Muscle of arm (tissue), 14 donors: ENCODE measurements at places on chromosomes 6 and 20. TPM values are rescaled to one million over a fixed set of nuclear protein-coding genes. Genes with fewer than 3 reads are reported as not detected.
A peak's percentile ranks its signal among the peaks of the same experiment; 100 is the strongest.

DNA sequence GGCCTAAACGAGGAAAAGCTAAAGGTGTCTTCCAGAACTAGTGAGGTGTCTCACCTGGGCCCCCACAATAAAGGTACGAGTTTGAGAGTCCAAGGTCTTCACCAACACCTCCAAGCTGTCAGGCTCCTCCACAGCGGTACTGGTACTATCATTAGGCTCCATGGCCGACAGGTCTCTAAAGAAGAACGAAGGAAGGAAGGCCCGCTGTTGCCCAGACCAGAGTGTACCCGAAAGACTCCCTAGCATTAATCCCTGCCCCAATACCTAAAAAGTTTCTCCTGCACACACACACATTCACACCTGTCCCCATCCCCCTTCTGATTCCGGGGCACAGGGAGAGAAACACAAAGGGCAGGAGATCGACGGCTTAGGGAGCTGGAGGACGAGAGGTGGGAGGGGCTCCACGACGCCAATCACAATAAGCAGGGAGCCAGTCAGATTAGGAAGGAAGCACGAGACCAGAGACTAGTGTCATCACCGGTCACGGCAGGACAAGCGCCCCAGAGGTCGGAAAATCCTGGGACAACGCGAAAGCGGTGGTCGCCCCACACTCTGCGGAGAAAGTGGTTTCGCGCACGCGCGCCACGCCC, 764 bp downstream of the BAG6 start:
- no peak for DNase-seq

DNA sequence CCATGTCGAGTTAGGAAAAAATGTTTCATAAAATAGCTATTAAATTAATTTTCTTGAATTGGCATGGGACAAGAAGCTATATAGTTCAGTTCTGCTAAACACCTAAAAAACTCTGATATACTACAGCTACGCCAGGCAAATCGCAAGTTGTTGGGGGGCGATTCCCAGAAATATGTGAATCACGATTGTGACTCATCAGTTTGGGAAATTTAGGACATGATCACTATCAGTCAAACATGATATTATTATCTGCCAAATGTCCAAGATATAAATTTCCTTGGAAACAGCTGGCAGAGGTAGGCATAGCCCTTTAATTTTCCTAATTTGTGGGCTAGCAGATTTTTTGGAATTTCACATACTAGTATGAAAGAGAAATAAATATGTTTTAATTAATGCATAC, 123.6 kb downstream of the ATXN1 start:
- no peak for DNase-seq

DNA sequence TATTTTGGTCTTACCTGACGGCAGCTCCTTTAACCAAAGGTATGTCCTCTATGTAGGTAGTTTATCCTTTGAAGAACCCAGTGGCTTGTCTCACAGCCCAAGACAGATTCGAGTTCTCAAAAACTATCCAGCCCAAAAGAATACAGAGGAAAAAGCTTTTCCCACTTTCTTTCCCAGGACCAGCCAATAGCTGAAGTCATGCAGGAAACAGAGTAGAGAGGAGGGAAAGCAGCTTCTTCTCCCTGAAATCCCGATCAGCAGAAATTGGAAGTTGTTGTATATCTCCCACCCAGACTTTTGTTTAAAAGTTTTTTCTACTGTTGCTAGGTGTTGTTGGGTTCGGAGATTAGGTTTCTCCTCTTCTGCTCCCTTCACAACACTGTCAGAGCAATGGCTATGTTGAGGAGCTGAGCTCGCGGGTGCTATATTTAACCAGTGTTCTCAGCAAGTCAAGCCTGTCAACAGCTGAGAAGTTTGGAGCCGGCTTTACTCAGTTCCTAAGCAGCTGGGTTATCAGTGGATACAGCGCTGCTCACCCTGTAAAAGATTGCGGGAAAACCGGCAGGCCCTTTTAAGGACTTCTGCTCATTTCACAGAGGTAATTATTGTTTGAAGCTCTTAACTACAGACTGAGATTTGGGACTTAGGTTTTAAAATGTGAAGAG, at the start of gene FILIP1:
TSS of gene FILIP1 (minus strand) at position 401 of the 665 bp plus-strand sequence. CDS start 78,828 bp downstream, outside the sequence.
- DNase-seq: peak; percentile 87

GRCh38 chr6:147508866-147509608, 547 bp downstream of the SAMD5 start:
- no peak for DNase-seq

- no peak for DNase-seq
Measured at GRCh38 chr20:56689852-56690485, 60.9 kb downstream of the TFAP2C start.

- DNase-seq: no peak
Measured at GRCh38 chr6:11196511-11197174, 35.8 kb downstream of the NEDD9 start.

DNA sequence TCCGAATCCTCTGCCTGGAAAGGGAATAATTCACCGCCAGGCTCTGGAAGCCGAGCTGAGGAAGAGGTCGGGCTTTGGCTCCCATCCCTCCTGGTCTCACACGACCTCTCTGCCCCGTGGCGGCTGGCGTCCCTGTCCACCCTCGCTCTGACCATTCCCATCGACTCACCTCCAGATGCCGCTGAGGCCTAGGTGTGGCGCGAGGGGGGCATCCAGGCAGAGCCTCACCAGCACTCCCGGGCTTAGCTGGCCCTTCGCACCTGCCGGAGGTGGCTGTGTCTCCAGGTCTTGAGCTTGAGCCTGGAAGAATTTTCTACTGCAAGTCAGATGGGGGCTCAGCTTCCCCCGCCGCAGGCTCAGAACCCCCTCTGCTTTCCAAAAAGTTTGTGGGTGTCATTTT, 28.5 kb upstream of the SMOC2 start:
- no peak for DNase-seq

GRCh38 chr20:1300083-1300840, 28.7 kb downstream of the SDCBP2 start:
- no peak for DNase-seq

DNA sequence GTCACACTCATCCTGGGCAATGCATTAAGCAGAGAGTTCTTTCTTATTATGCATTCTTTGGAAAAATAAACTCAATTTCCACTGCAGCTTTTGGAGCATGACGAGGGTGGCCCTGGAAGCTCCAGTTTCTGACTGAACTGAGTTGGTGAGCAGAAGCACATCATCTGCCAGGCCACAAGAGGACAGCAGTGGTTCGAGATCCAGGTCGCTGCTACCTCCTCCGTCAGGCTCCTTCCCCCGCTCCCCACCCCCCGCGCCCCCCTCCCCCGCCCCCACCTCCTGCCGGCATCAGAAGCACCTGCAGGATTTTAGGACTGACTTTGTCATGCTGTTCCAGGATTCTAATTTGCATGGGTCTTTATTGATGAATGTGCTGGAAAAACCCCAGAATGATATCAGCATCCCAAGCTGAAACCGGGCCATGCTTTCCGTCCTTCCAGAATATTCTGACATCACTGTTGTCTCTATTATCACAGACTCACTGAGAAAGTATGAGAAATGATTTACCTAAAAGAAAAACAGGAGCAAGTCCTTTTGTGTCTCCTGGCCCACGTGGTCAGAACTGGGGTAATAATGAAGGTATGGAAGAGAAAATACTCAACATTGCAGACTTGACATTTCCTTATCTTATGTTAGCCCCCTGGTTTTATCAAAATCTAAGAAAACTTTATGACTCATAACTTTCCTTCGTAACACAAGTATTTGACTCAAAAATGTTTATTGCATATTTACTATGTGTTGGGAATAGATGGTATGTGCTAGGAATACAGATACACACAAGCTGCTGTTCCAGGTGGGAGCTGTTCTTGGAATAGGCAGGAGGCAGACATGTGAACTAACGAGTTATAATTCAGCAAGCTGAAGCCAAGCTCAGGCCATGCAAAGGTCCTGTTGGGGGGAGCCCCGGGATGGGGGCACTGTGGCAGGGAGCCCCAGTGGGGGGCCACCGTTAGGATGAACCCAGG, 220.2 kb upstream of the EXOC2 start:
- DNase-seq: peak; percentile 57

GRCh38 chr6:30227242-30227722, 14.1 kb upstream of the TRIM26 start:
- DNase-seq: no peak

DNA sequence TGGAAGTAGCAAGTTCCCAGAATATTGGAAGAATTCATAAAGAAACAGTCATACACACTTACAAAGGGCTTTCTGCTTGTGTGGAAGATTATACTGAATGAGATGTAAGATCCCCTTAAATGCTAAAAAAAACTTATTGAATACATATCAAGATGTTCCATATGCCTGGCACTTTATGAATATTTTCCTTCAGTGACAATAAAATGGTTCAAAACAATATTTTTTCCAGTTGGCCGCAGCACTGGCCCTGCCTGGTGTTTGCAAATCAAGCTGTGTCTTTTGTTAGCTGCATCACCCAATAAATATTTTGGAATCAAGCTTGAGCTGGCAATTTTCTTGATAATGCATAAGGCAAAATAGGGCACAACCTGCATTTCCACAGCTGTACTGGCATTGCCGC, 51.2 kb downstream of the CFAP61 start:
- no peak for DNase-seq

DNA sequence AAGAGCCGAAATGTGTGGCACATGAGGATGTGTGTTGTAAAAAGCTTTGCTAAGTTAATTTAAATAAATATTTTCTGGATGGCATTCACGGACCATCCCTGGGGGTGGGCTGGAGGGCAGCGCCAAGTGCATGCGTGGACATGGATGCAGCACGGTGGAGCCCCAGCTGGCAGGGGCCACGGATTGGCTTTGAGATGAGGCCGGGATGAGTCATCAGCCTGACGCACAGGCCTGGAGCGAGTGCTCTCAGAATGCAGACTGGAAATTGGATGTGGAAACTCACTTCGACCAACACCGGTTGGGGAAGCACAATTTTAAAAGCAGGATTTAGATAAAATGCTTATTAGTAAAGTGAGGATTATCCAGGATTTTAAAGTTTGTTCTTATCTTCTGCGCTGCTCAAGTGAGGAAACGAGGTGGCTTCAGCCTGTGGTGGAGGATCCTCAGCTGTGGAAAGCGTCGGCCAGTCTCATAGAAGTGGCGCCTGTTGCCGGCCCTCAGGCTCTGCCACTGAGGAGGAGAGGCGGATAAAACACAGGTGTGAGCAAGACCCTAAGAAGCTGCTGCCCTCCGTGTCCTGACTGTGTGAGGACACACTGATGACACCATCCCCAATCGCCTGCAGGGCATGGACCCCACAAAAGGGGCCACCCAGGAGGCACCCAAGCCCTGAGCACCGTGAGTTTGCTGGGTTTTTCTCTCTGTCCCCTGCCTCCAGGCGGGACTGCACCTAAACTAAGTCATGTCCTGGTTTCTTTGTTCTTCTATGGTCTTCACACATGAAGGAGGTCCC, 279.7 kb downstream of the CDH4 start:
- DNase-seq: no peak

DNA sequence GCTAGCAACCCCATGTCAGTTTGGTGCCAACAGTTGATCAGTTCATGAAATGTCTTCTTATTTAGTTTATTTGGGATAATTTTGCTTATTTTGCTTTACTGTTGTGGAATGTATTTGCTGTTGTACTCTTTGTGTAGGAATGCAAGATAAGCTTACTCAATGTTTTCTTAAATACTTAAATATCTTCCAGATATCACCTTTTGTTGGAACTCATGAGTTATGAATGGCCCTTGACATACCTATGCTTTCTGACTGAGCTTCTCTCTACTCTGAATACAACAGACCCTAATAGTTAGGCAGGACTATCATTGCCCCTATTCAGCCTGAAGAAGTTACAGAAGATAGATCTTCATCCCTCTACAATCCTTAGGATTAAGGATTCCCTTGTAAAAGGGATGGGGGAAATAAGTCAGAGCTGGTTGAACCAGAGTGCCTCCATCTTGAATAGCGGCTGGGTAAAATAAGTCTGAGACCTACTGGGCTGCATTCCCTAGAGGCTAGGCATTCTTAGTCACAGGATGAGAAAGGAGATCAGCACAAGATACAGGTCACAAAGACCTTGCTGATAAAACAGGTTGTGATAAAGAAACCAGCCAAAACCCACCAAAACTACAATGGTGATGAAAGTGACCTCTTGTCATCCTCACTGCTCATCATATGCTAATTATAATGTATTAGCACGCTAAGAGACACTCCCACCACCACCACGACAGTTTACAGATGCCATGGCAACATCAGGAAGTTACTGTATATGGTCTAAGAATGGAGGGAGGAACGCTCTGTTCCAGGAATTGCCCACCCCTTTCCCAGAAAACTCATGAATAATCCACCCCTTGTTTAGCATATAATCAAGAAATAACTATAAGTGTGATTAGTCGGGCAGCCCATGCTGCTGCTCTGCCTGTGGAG, 196.9 kb downstream of the AKAP7 start:
- no peak for DNase-seq

- no peak for DNase-seq
Measured at GRCh38 chr6:903761-904160, 210.8 kb upstream of the EXOC2 start.

DNA sequence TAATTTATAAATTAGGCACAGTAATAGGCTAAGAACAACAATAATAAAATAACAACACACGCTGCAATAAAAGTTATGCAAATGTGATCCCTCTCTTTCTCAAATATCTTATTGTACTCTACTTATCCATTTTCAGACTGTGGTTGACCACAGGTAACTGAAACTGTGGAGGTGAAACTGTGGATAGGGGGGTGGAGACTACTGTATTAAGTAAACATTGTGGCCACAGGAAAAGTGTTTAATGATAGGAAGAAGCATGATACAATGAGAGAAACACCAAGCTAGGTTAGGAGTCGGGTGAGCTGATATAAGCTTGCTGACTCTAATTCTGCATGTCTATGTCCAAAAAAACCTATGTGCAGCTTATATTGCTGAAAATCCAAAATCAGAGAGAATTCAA, 23.0 kb downstream of the NHLRC1 start:
- DNase-seq: no peak

The DPPA5 gene
- not detected for polyA plus RNA-seq

The CCN2 gene
- 35.3 TPM for polyA plus RNA-seq

The FRK gene
- polyA plus RNA-seq: 0.73 TPM

The RAMACL gene
- polyA plus RNA-seq: not detected

The ZNF311 gene
- 2.2 TPM for polyA plus RNA-seq
